ENCODE measurements at places on chromosomes 3 and 15. TPM values are rescaled to one million over a fixed set of nuclear protein-coding genes. Genes with fewer than 3 reads are reported as not detected.
A peak's percentile ranks its signal among the peaks of the same experiment; 100 is the strongest.

DNA sequence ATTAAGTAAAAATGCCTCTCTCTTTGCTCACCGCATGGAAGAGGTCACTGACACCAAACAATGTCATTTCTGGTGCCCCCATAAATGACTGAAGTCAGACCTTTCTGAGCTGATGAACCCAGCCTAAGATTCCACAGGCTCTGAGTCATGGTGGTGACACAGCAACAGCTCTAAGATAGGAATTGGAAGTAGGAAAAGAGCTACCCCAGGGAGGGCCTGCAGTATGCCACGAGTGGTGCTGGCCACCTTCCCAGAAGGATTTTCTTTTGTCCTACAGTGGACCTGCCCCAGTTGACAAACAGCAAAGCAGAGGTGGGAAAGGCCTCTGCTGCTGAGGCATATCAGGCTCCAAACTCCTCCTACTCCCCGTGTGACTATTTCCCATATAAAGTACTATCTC, 208.1 kb downstream of the MINAR1 start:
- DNase-seq, result no peak

- DNase-seq, result no peak
Measured at GRCh38 chr3:190036631-190037030, 84.1 kb downstream of the P3H2 start.

DNA sequence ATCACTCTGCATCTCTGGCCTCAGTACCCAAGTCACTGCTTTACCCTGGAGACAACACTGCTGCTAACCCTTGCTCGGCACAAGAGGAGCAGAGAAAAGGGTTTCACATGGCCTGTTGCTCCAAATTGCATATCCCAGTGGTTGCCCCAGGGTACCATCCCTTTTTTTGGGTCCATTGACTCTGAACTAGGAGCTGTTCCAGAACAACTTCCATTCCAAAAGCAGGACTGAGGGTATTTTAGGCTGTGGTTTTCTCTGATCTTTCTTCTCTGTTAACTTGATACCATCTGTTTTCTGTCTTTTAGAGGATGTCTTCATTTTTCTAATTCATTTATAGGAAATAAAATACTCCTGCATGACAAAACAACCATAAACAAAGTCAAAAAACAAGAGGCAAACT, 17.3 kb upstream of the RYK start:
- DNase-seq, result no peak

DNA sequence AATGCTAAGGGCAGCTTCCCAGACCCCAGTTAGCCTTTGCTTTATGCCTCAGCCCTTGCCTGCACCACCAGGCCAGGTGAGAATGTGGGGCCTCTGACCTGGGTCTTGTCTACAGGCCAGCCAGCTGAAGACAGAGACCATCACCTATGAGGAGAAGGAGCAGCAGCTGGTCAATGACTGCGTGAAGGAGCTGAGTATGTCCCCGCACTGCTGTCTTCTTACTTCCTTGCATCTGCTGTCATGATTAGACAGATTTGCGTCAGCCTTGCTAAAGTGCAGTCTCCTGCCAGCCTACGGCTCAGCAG, 74.6 kb downstream of the CCK start:
- no peak for DNase-seq

- no peak for DNase-seq
Measured at GRCh38 chr3:71987828-71988227, 202.9 kb upstream of the PROK2 start.

The SLC28A2 gene
- not detected for total RNA-seq

DNA sequence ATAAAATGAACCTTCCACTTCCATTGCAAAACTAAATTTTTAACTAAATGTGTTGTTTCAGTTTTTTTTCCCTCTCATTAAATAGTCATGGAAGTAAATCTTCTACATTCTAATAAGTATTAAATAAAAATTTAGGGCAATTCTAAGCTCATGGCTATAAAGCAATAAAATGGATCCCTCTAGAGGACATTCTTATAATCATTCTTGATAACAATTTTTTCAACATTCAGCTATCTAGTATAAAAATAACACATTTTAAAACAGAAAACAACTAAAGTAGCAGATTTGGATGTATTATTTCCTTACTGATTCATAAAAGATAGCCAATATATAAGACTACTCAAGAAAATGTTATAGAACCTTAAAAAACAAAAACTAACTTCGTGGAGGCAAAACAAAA, 393.1 kb downstream of the PLOD2 start:
- no peak for DNase-seq

The SAXO2 gene
- 0.59 TPM for total RNA-seq

The CLSTN2 gene
- not detected for total RNA-seq

GRCh38 chr3:172522871-172523818, at the start of gene TNFSF10:
Gene TNFSF10, minus strand, starts transcription at chr3:172523430. Its CDS starts 46 bp downstream, at chr3:172523384.
- peak; percentile 81 for DNase-seq

The SKIC8 gene
- 40.7 TPM for total RNA-seq

- DNase-seq, result no peak
Measured at GRCh38 chr15:74200412-74200815, 2.2 kb downstream of the STRA6 start.
